Right kidney (tissue), 9 donors: ENCODE measurements at places on chromosomes 11 and 22.

GRCh38 chr11:85627332-85627997 lies at the start of gene DLG2:
TSS of gene DLG2 (minus strand) at chr11:85627344.
- DNase-seq = no peak

GRCh38 chr11:28951191-28951590 lies 843.0 kb downstream of the METTL15 start:
- no peak for DNase-seq

DNA sequence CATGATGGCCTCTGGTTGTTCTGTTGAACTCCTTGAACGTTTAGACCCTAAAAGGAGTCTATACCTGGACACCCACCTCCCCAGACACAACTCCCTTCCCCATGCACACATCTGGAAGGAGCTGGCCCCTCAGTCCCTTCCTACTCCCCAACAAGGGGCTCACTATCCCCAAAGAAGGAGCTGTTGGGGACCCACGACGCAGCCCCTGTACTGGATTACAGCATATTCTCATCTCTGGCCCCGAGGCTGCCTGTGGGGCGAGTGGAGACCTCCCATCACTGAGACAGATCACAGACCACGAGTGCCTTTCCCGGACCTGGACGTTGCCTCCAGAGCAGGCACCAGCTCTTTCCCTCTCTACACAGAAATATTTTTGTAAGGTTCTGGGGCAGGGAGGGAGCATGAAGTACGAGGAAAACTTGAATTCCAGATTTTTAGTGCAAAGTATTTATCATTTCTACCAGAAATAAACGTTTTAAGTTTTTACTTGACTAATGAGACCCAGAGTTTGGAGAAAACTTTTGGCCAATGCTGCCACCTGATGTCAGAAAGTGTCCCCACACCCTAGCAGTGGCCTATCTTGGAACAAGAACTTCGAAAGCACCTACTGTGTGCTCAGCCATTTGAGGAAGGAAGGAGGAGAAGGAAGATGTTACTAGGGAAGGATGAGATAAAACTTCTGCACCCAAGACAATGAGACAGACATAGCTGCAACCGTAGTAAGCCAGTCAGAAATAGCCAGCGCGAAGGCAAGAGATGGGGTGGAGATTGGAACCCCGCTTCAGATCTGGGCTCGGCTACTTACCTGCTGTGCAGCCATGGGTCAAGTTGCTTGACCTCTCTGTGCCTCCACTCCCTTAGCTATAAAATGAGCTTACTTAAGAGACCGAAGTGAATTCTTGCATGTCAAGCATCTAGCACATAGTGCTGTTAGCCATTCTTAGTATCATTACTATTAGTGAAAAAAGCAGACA lies 10.2 kb upstream of the POU2F3 start:
- no peak for DNase-seq

- no peak for DNase-seq
Measured at GRCh38 chr22:27028093-27028492, 370.7 kb downstream of the MIAT start.

DNA sequence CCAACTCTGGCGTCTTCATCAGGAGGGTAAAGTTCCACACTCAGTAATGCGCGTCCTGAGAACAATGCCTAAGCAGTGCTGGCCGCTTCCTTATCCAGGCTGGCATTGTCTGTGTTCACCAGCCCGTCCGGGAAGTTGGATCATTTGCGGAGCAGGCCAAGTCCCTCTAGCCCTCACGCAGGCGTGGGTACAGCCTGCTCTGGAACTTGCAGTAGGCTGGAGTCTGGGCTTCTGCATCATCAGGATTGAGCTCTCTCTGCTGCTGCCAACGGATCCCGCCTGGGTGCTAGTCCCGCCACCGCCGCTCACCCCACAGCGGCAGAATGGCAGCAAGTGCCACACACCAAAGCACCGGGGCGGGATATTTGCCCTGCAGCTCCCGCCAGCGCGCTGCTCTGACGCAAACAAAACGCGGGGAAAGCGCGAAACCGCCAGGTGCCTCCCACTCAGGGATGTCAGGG lies 29.0 kb downstream of the GLYATL1 start:
- DNase-seq = peak; percentile 17

GRCh38 chr11:68650801-68651200 lies 33.5 kb upstream of the GAL start:
- no peak for DNase-seq

DNA sequence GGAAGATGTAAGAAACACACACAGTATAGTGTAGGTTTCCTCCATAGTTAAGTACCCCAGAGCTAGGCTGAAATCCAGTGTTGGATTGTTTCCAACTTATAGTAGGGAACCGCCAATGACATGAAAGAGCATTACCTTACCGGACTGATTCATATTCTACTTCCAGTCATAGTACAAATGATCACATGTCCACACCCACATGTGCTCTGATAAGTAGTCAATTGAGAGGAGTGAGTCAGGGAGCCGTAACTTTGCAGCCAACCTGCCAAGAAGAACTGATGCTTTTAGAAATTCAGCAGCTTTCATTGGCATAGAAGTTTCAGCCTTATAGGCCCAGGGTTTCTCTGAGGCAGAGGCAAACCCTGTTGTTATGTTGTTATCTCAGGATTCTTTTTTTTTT lies 240.6 kb downstream of the ETS1 start:
- DNase-seq = no peak

DNA sequence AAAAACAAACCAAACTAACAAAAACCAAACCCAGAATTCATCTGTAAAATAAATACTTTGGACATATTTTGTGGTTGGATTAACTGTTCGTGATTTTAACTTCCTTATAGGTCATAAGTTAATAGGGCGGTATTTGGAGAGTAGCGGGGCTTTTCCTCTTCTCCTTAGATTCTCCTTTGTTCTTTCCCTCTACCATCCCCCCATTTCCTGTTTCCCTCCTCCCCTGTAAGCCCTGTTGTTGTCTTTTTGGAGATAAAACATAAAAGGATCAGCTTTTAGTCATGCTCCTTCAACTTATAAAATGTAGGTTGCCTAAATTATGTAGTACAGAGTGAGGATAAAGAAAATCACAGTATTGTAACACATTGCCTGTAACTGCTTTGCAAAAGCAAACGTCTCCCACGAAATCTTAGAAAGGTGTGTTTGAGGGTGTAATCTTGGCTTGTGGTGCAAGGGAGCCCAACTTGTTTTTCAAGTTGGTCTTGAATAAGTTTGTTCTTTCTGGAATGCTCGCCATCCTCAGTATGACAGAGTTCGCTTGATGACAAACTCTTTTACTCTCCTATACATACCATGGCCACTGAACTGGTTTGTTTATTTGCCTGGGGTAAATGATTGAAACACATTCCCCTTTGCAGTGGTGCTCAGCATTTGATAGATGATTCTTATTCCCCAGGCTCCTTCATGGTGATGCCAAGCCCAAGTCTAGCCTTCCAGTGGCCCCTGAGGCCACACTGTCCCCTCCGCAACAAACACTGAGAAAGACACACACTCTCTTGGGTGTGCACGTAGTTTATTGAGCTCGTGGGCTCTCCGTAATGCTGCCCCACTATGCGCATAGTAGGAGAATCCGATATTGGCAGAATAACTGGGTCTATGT lies 49.4 kb downstream of the TEAD1 start:
- DNase-seq = peak; percentile 39

GRCh38 chr11:63369165-63369970 lies at the start of gene SLC22A9:
TSS of gene SLC22A9 (plus strand) at chr11:63369785. CDS start at chr11:63370057, 272 bp downstream.
- no peak for DNase-seq

GRCh38 chr11:118633319-118633690 lies 25.9 kb downstream of the PHLDB1 start:
- DNase-seq = no peak

GRCh38 chr11:12684315-12684714 lies 10.1 kb downstream of the TEAD1 start:
- no peak for DNase-seq

- peak; percentile 68 for DNase-seq
Measured at GRCh38 chr11:1548221-1549070, 23.6 kb downstream of the DUSP8 start.

DNA sequence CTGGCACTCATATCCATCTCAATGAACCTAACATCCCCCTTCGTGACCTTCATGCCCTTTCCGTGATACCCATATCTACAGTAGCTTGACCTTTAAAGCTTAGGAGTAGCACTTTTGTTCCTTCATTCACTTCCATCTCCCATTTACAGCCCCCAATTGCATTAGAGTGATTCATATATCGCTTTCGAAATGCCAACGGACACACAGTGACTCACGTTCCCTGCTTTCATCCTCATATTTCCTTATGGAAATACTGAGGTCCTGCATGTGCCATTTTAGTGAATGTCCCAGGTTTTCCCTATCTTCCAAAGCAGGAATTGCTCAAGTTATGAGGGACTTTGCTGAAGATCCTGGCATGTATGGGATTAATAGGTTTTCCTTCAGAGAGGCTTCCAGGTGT lies 44.3 kb upstream of the CEP126 start:
- DNase-seq = no peak
